ENCODE measurements at places on chromosomes 3 and 15. TPM values are rescaled to one million over a fixed set of nuclear protein-coding genes. Genes with fewer than 3 reads are reported as not detected.

DNA sequence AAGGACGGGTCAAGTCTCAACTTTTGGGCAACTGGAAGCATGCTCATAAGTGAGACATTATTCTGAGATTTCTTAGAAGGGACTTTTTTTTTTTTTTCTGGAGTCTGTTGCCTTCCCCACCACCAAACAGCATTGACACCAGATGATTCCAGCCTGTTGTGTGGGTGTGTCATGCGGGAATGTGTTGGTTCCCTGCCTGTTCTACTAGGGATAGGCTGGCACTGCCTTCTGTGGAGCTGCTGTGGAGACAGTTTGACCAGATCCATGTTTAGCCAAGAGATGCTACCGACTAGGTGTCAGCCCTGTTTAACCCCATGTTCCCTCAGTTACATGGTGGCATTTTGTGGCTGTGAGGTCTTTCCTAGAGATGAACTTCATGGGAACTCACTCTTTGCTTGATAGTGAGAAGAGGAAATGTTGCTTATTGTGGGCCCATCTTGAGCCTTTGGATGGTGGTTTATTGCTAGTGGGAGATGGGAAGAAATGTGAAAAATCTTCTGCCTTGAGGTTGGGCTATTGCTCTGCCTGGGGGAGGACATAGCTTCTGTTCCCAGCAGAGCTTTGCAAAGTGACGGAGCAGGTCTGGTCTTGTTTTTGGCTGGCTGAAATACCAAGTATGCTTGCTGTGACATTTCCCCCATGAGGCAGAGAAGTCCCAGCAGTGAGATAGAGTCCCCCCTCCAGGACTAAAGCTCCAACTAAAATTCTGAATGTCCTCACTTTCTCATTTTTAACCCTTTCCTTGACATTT lies 31.3 kb downstream of the TRAK1 start:
- DNase-seq: no peak

PLA2G4D gene
- total RNA-seq: not detected

DNA sequence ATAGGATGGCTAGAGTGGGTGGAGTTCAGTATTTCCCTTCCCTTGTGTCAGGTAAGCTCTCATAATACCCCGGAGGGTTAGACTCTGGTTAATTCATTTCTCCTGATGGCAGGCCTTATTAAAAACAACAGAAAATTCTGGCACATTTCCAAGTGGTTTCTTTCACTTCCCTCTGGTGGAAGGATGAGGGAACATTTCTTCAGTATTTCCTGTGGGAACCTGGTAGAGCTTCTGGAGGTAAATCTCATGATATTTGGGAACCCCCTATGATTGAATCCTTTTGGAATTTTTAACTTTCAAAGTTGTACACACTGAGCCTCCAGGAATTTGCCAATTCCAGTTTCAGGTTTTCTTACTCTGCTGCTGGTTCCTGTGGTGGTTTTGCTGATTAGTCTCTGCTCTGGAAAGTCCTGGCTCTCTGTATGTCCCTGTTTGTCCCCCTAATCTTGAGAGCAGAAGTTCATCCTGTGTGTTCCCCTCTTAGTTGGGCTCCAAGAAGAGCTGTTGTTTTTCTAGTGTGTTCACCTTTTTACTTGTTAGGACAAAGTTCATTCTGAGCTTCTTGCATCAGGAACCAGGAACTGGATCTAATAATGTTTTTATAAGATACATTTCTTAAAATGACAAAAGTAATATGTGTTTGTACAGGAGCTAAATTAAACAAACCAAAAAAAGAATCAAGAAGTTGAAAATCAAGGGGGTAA lies 12.1 kb downstream of the CHRNA7 start:
- no peak for DNase-seq

DNA sequence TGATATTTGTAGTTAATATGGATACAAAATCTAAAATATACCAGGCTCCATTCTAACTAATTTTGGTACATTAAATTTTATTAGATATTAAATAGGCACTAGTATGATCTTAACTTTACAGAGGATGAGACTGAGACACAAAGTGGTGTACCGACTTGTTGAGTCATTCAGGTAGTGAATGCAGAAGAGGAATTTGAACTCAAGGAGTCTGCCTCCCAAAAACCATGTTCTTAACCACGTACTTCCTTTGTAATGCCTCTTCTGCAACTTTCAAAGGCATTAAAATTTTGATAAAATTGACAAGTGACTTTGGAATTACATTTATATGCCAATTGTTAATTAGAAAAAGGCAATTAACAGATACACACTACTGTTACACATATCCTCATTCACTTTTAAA lies 61.8 kb downstream of the ZBBX start:
- no peak for DNase-seq

TMEM40 gene
- total RNA-seq: not detected

DNA sequence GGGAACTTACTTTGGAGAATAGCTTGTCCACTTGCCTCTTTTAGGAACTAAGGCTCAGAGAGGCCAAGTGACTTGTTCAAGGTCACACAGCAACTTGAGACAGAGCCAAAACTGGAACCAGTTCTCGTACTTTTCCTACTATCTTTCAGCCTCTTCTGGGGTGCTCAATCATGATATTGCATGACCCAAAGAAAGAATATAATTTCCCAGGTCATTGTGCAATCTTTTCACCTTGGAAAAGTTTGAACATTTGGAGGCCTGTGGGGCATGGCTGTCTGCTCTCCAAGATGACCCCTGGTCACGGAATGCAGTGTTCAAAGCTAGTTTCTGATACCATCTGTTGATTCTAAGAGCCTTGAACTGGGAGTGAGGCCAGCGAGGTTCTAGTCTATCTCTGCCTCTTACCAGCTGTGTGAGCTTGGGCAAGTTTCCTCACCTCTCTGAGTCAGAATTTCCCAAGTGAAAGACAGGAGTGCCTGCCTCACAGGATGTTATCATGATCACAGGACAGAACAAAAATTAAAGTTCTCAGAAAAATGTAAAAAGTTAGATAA lies 89.7 kb downstream of the BDH1 start:
- DNase-seq: no peak

RPL35A gene
- total RNA-seq: 1,372 TPM

USP13 gene
- total RNA-seq: 13.3 TPM

- DNase-seq: no peak
Observed at GRCh38 chr3:185936273-185936629, 1.6 kb downstream of the TRA2B start.

- DNase-seq: no peak
Observed at GRCh38 chr3:148233403-148233802, 464.3 kb upstream of the AGTR1 start.

- no peak for DNase-seq
Observed at GRCh38 chr3:120410541-120410940, 40.3 kb downstream of the FSTL1 start.

GRCh38 chr15:61997786-61998185 lies 62.5 kb downstream of the VPS13C start:
- DNase-seq: no peak

DNA sequence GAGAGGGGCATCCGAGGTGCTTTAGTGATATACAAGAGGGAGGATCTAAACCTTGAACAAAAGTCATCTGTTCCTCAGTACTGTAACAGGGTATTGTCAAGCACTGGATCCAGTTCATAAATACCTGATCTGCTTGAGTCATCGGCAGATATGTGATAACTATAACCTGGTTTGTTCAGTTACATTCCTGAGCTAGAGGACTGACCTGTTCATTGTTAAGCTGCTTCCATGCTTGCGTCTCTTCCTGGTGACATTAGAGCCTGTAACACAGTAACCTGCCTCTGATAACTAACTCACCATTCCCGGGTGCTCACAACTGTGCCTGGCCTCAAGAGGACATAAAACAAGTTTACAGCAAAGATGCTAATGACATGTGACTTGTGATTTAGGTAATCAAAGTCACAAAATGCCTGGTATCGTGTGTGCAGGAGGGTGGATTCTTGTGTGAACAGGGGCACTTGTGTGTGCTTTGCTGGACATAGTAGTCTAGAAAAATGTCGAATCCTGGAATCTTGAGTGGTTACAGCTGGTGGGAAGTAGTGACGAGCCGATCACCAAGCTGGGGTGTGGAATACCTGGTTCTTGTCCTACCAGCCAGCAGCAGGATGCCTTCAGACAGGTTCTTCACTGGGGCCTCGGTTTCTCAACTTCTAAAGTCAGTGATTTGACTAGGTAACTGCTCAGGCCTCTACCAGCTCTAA lies 30.9 kb upstream of the POLR2M start:
- DNase-seq: peak; percentile 44

DNA sequence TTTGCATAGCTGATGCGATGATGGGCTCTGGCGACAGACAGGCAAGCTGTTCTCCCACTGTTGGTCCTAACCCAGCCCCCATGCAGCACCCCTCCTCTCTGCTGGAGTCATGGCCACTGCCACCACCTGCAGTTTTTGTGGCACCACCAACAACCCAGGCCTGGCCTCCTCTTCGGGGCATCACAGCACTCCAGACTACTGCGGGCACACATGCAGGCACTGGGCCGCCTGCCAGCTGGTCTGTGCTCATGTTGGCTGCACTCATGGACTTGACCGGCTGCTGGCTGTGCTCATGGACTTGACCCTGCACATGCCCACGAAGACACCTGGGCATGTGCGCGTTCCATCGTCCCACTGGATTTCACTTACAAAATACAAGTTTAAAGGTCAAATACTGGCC lies 130.9 kb upstream of the TMEM108 start:
- DNase-seq: no peak

- DNase-seq: peak; percentile 87
Observed at GRCh38 chr15:99014803-99015697, 7.5 kb upstream of the PGPEP1L start.

IQCH gene
- 1.6 TPM for total RNA-seq

GRCh38 chr3:45092132-45093031 lies 53.8 kb downstream of the CDCP1 start:
- DNase-seq: no peak

DNA sequence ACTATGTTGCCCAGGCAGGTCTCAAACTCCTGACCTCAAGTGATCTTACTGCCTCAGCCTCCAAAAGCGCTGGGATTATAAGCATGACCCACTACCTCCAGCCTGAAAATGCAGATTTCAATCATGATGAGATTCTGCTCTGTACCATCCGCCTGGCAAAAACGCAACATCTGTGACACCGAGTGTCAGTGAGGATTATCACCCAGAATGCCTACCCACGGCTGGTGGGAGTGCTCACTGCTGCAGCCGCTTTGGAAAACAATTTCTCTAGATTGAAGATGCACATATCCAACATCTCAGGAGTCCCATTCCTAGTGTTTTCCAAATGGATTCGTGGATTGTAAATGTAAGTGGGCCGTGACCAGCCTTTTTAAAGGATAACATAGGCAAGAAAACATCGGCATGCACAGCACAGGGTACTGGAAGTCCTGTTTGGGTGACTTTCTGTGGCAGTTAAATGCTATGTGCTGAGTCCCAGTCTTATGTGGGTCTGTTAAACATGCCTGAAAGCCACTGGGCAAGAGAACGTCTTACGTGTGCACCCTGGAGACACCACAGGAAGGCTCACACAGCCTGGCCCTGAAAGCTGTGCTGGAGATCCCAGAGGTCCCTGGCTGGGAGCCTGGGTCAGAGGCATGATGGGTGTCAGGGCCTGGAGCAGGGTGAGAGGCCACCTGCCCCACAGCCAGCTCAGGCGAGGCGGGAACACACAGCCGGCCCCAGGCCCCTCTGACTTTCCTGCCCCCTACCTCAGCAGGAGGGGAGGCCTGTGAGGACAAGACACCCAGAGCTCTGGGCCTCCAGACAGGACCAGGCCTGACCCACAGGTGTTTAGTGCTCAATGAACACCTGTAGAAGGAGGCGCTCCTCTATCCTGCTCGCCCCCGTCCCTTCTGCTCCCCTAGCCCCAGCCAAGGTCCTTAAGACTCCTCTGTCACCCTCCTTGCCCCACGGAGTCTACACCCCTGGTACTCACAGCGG lies 918 bp downstream of the PRSS50 start:
- DNase-seq: no peak

- DNase-seq: no peak
Observed at GRCh38 chr3:123371859-123372685, 76.8 kb downstream of the ADCY5 start.

GRCh38 chr3:54202054-54202453 lies 79.7 kb downstream of the CACNA2D3 start:
- DNase-seq: no peak

- DNase-seq: no peak
Observed at GRCh38 chr15:66558271-66558670, 7.5 kb downstream of the LCTL start.

SNTN gene
- total RNA-seq: not detected

LRTM1 gene
- not detected for total RNA-seq

DNA sequence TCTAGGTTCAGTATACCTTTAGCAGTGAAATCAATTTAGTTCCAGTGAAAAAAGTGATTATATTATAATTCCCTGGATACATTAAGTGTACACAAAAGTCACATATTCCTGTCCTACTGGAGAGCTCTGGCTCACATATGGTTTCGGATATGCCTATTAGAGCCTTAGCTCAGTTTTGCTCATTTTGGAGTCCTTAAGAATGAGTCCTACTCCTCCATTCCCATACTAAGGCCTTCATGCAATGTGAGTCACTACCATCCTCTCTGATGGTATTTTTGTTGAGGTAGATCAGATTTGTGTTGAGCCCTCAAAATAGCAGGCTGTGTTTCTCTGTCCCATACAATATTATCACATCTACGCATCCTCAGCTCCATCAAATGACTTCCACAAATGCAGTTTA lies 294.2 kb upstream of the COL8A1 start:
- no peak for DNase-seq

GRCh38 chr3:43692971-43693370 lies 2.2 kb downstream of the ABHD5 start:
- no peak for DNase-seq

ARHGEF3 gene
- 54.4 TPM for total RNA-seq

GRCh38 chr15:93859176-93859575 lies 372.2 kb upstream of the MCTP2 start:
- peak; percentile 31 for DNase-seq

- DNase-seq: no peak
Observed at GRCh38 chr15:96702589-96702988, 372.1 kb downstream of the NR2F2 start.

- DNase-seq: no peak
Observed at GRCh38 chr3:61650276-61650675, 88.9 kb downstream of the PTPRG start.

ZDHHC23 gene
- 2.4 TPM for total RNA-seq

- DNase-seq: no peak
Observed at GRCh38 chr3:134374791-134375581, 739 bp upstream of the AMOTL2 start.

DNA sequence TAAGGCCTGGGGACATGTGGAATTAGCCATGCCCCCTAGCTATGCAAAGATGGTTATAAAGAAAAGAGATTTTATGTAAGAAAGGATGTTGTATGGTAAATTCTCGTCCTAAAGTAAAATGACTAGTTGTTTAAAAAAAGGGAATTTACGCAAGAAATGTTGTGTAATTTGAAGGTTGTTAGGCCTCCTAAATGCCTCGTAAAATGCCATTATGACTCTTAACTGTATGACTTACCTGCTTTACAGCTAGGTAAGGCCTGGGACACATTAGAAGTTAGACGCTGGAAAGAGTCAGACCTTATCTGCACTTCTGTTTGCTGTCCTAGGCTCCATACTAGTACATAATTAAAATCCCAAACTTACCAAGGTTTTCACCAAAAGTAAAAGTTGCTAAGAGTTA lies 17.5 kb upstream of the HHATL start:
- DNase-seq: no peak
